ENCODE measurements at places on chromosomes 12 and 14. TPM values are rescaled to one million over a fixed set of nuclear protein-coding genes. Genes with fewer than 3 reads are reported as not detected.

PLCZ1 gene
- total RNA-seq = not detected

SYNDIG1L gene
- 0.48 TPM for total RNA-seq

CYP46A1 gene
- total RNA-seq = 0.95 TPM

GRCh38 chr14:87066221-87066817, 926.7 kb downstream of the GALC start:
- no peak for DNase-seq

DNA sequence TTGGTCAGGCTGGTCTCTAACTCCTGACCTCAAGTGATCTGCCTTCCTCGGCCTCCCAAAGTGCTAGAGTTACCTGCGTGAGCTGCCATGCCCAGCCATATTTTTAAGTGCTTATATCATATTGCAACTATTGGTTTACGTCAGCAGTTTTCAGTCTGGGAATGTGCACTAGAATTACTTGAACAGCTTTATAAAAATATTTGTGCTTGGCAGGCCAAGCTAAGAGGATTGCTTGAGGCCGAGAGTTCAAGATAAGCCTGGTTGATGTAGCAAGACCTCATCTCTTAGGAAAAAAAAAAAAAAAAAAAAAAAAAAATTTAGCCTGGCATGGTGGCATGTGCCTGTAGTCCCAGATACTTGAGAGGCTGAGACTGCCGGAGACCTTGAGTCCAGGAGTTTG, 17.1 kb downstream of the KIAA0586 start:
- no peak for DNase-seq
